Spleen (tissue), 13 donors: ENCODE measurements at places on chromosomes 12 and 14. TPM values are rescaled to one million over a fixed set of nuclear protein-coding genes. Genes with fewer than 3 reads are reported as not detected.

The B3GNT4 gene
- total RNA-seq: not detected

GRCh38 chr14:104743461-104744380 lies 9.2 kb upstream of the SIVA1 start:
- H3K27ac ChIP-seq: no peak overlapping the region
- H3K36me3 ChIP-seq: no peaks in the 10 kb centered on the region
- DNase-seq: peak; percentile 61
- peaks cover 4% of the 10 kb centered on the region for H3K4me1 ChIP-seq
- H3K27me3 ChIP-seq: no peaks in the 10 kb centered on the region

DNA sequence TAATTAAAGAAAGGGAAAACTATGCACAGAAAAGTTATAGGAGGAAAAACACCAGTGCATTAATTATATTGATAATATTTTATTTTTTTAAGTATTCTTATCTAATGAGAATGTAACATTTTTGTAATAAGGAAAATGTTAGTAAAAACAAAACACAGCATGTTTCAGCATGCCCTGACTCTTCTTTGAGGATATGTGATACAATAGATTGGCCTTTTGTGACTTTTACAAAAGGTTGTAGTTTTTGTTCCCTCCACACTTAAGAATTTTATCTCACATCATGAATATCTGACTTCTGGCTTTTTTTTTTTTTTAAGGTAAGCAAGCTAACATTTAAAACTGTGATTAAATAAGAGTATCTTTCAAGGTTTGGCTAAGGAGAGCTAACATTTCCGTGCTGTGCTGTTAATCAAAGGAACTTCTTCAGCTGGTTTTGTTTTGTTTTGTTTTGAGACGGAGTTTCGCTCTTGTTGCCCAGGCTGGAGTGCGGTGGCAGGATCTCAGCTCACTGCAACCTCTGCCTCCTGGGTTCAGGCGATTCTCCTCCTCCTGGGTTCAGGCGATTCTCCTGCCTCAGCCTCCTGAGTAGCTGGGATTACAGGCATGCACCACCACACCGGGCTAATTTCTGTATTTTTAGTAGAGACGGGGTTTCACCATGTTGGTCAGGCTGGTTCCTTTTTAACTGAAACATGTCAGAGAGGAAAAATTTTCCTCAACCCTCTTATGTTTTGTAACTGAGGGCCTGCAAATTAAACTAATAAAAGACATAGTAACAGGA lies 30.8 kb upstream of the RESF1 start:
- peaks cover 24% of the 10 kb centered on the region for H3K4me1 ChIP-seq
- peak overlapping the region; percentile 83 for H3K27ac ChIP-seq
- no peaks in the 10 kb centered on the region for H3K36me3 ChIP-seq
- no peak for DNase-seq

- no peaks in the 10 kb centered on the region for H3K27me3 ChIP-seq
- H3K27ac ChIP-seq: peak overlapping the region; percentile 56
- H3K4me1 ChIP-seq: peaks cover 41% of the 10 kb centered on the region
- no peak overlapping the region for H3K4me3 ChIP-seq
- H3K36me3 ChIP-seq: no peaks in the 10 kb centered on the region
Measured at GRCh38 chr14:75249251-75249957, 29.2 kb upstream of the FOS start.

DNA sequence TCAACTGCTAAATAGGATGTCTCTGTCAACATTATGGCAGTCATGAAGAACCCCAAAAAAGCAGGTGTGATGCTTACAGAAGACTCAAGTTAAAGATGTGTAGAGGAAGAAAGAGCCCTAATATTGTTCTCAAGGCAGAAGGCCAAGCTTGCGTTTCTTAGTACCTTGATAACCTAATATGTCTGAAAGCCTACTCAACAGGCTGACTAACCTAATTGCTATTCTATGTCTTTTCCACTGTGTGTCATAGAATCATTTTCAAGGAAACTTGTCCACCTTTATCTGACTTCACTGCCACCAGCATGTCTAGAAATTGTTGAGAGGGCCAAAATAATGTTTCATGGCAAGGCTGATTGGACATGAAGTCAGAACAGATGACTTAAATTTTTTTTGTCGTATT lies 373.2 kb downstream of the BTG1 start:
- H3K27me3 ChIP-seq: no peaks in the 10 kb centered on the region
- DNase-seq: no peak
- H3K36me3 ChIP-seq: no peaks in the 10 kb centered on the region
- H3K4me1 ChIP-seq: peaks cover under 1% of the 10 kb centered on the region

GRCh38 chr12:70798016-70798783 lies 122.3 kb downstream of the PTPRR start:
- H3K4me3 ChIP-seq: no peak overlapping the region
- H3K27ac ChIP-seq: no peak overlapping the region
- no peaks in the 10 kb centered on the region for H3K36me3 ChIP-seq

The SYNE3 gene
- total RNA-seq: 27.2 TPM

DNA sequence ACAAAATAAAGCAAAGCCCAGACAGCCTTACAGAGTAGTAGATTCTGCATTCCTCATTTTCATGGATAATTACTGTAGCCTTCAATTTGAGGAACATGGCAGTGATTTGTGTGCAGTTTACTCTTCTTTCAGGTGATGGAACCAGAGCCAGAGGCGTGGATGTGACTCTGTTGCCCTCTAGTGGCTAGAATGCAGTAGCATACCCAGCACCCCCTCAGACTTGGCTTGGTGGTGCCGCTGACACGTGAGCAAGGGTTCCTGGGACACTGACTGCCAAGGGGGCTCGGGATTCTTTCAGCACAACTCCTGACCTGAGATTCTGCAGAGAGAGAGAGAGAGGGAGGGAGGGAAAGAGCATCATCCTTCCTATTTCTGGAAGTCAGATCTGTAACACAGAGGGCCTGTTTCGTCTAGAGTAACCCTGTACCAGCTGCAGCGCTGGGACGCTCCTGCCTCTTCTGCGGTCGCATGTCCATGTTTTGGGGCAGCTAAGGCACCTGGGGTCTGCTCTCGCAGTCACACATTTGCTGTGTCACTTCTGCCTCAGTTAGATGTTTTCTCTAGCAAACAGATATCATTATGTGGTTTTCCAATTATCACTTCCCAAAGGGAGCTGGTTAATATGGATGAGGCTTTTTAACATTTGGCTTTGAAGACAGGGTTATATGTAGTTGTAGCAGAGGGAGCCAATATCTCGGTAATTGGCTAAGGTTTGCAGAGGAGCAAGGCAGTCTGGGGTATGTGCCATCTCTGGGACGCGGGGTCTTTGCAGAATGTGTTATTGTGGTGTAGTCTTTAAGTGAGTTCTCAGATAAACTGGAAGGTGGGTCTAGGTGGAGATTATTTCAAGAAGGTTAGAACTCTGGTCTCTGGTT lies 428.1 kb downstream of the NRXN3 start:
- peaks cover 7% of the 10 kb centered on the region for H3K27me3 ChIP-seq
- H3K4me3 ChIP-seq: no peak overlapping the region
- H3K27ac ChIP-seq: no peak overlapping the region
- DNase-seq: no peak
- H3K4me1 ChIP-seq: no peaks in the 10 kb centered on the region
- H3K36me3 ChIP-seq: no peaks in the 10 kb centered on the region

- H3K4me3 ChIP-seq: no peak overlapping the region
- H3K4me1 ChIP-seq: no peaks in the 10 kb centered on the region
- DNase-seq: no peak
Measured at GRCh38 chr14:20905676-20906075, 14.5 kb downstream of the RNASE3 start.

GRCh38 chr12:54141431-54142113 lies 47.2 kb downstream of the SMUG1 start:
- no peak overlapping the region for H3K4me3 ChIP-seq
- no peaks in the 10 kb centered on the region for H3K36me3 ChIP-seq
- no peak for DNase-seq
- no peaks in the 10 kb centered on the region for H3K4me1 ChIP-seq
- peak overlapping the region; percentile 17 for H3K27ac ChIP-seq

GRCh38 chr12:64323476-64324225 lies 66.9 kb downstream of the C12orf56 start:
- no peaks in the 10 kb centered on the region for H3K36me3 ChIP-seq
- no peaks in the 10 kb centered on the region for H3K4me1 ChIP-seq
- no peak for DNase-seq
- H3K27me3 ChIP-seq: no peaks in the 10 kb centered on the region
- no peak overlapping the region for H3K27ac ChIP-seq

GRCh38 chr14:99606359-99606758 lies 2.4 kb upstream of the CCDC85C start:
- no peak overlapping the region for H3K4me3 ChIP-seq
- no peak overlapping the region for H3K27ac ChIP-seq
- peaks cover 36% of the 10 kb centered on the region for H3K4me1 ChIP-seq
- no peaks in the 10 kb centered on the region for H3K27me3 ChIP-seq

DNA sequence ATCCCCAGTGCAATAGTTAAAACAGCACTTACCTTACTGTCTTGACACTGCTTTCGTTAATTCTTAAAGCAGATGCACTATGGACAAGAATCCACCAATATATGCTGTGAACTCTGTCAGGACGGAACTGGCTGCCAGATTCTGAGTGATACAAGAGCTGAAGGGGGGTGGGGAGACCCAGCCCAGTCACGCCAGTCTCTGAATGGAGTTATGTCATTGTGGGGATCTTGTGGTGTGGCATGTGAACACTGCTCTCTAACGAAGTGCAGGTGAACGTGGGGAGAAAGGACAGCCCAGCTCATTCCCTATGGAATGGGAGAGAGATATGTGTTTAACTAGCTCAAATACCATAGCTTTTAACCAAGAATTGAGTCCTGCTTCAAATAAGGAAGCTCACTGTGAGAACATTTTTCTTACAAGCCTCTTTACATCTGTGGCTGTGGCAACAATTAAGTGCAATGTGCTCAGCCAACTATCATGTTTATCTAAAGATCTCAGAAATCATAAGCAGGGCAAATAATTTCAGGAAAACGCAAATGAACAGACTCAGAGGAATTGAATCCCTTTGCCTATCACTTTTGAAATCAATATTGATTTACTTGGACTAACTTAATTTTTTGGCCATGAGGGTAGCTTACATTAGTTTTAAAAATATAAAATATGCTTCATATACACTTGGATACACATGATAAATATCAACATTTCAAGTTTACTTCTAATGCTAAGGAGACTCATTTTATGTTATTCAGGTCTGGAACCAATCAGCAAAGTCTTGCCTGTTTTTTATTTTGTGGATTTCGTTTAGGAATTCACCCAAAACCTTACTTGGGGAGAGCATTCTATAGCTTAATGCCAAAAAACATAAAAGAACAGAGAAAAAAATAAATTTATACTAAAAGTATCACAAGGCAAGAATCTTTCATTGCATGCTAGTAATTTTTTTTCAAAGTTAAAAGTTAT lies at the start of gene LUM:
TSS of gene LUM (minus strand) at position 129 of the 960 bp plus-strand sequence. CDS start 2,515 bp downstream, outside the sequence.
- H3K36me3 ChIP-seq: no peaks in the 10 kb centered on the region
- no peak within 1 kb of the TSS for H3K4me3 ChIP-seq
- no peaks in the 10 kb centered on the region for H3K4me1 ChIP-seq

- DNase-seq: no peak
- no peak overlapping the region for H3K4me3 ChIP-seq
- H3K27me3 ChIP-seq: no peaks in the 10 kb centered on the region
Measured at GRCh38 chr14:78836777-78837176, 666.6 kb downstream of the NRXN3 start.
